B cell (primary cell): ENCODE measurements at places on chromosomes 6 and 20. TPM values are rescaled to one million over a fixed set of nuclear protein-coding genes. Genes with fewer than 3 reads are reported as not detected.

GRCh38 chr20:50152394-50153152 lies 950 bp downstream of the PEDS1 start:
- no peak for DNase-seq

- DNase-seq, result no peak
Observed at GRCh38 chr6:125754566-125754965, 5.1 kb downstream of the HEY2 start.

DNA sequence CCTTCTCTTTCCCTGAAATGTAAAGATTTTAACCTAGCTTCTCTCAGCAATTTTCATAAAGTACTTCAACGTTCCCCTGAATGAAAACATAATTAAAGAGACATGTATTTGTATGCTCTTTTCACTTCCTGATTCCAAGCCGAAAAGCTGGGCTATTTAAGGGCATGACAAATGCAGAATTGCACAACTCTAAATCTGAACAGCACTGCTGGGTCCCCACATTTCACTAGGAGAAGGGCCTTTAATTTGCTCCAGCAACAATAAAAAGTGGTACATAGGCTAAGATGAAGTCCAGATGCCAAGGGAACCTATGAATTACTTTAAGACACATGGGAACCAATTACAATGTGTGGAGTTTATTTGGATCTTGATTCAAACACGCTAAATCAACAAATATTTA lies 42.0 kb downstream of the IRAK1BP1 start:
- no peak for DNase-seq

DNA sequence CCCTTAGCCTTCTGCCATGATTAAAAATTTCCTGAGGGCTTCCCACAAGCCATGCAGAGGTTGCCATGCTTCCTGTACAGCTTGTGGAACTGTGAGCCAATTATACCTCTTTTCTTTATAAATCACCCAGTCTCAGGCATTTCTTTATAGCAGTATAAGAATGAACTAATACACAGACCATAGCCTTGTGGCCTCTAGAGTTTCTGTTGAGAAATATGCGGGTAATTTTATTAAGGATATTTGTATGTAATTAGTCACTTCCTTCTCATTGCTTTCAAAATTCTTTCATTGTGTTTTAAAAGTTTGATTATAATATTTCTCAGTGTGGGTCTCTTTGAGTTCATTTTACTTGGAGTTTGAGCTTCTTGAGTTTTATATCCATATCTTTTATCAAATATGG lies 484.9 kb downstream of the COL12A1 start:
- DNase-seq, result no peak

GRCh38 chr6:118890997-118891790 lies 2.8 kb upstream of the ASF1A start:
- peak; percentile 68 for DNase-seq

- no peak for DNase-seq
Observed at GRCh38 chr6:51926125-51926524, 161.3 kb downstream of the PKHD1 start.

DNA sequence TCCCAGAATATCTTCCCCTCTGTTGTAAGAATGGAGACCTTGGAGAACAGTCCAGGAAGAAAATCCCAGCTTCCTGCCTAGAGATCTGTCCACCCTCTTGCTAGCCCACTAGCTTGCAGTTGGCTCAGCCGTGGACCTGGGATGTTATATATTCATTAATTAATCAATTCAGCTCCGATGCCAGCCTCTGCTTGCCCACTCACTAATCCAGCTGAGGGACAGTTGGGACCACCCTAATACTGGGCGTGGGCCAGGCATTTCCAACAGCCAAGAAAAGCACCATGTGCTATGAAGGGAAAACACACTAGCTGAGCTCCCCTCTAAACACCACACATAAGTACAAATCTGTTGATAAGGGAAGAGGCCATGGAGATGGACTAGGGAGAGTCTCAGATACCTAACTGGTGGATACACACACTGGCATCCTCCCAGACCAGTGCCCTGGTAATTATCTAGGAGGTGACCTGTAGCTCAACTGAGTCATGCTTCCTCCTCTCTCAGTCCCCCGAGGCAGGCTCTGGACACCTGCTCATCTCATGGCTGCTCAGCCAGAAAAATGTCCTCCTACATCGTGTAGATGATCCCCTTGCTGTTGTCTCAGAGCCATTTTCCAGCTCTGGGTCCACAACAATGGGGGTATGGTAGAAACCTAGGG lies 78.9 kb downstream of the ANKRD60 start:
- DNase-seq, result no peak

DNA sequence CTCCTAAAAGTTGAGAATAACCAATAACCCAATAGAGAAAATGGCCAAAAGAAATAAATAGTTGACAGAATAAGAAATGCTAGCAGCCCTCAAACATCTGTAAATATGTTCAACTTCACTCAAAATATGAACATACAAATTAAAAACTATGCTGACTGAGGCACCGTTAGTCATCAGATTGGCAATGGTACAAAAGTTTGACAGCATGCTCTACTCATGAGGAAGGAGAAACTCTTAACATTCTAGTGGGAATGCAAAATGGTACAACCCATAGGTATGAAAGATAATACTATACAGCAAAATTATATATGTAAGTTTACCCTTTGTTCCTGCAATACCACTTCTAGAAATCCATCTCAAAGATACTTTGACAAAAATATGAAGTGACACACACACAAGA lies 1.6 kb upstream of the ZSCAN12 start:
- DNase-seq, result no peak

DNA sequence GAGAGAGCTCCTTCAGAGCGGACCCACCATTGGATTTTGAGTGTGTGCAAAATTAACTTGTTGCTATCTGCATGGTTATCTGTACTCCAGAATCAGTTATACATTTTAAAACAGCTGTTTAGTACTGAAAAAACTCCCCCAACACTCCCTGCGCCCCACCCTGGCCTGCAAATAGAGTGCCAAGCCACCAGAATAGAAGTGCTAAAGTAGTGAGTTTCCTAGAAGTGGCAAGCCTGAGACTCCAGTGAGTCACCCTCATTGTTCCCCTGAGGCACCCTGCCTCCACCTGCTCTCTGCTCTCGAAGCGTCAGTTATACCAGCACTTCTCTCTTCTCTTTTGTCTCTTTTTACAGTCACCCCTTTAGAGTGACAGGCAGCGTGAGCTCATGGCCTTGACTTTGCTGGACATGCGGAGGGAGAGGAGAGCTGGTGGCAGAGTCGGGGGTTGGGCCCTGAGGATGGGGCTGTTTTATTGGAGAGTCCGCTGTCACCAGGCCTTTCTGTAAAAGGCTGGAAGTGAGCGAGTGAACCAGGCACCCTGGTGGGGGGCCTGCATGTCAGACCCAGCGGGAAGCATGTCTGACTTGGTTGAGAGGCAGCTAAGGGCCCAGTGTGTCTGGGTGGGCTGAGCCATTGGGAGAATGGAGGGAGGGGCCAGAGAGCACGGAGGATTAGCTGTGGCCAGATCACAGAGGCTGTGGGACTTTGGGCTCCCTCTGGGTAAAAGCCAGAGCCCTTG lies 10.4 kb downstream of the IGF2R start:
- peak; percentile 64 for DNase-seq

DNA sequence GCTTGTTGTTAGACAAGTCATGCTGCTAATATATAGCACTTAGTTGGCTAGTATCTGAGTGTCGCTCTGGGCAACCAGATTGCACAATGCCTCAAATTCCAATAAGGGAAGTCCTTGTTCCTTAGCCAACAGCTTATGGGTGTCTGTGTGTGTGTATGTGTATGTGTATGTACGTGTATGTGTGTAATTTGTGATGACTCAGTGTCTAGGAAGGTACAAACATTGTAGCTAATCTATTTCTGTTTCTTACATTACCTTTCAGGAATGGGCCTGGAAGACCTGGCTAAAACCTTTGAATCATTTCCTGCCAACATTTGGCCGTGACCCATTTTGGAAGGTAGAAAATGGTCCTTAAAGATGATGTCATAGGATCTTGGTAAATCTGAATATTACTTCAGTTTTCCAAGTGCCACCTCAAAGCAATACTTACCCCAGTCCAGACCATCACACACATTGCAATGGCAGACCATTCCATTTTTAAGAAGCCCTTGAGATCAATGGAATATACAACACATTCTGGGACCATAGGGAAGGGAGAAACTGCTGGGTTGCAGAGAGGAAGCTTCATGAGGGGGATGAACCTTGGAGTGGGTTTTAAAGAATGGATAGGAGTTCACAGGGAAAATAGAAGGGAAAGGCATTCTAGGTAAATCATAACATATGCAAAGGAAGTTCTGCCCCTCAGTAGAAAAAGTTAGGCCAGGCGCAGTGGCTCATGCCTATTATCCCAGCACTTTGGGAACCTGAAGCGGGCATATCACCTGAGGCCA lies 25.1 kb downstream of the NEDD9 start:
- DNase-seq, result peak; percentile 12

DNA sequence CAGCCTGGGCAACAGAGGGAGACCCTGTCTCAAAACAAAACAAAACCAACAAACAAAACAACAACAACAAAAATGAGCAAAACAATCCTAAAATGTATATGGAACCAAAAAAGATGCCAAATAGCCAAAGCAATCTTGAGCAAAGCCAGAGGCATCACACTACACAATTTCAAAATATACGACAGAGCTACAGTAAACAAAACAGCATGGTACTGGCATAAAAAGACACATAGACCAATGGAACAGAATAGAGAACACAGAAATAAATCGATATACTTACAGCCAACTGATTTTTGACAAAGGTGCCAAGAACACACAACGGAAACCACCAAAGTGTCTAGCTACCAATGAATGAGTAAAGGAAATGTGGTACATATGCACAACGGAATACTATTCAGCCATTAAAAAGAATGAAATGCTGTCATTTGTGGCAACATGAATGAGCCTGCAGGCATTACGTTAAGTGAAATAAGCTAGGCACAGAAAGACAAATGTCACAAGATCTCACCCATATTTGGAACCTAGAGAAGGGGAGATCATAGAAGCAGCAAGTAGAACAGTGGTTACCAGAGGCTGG lies 16.4 kb downstream of the PXDC1 start:
- no peak for DNase-seq

DNA sequence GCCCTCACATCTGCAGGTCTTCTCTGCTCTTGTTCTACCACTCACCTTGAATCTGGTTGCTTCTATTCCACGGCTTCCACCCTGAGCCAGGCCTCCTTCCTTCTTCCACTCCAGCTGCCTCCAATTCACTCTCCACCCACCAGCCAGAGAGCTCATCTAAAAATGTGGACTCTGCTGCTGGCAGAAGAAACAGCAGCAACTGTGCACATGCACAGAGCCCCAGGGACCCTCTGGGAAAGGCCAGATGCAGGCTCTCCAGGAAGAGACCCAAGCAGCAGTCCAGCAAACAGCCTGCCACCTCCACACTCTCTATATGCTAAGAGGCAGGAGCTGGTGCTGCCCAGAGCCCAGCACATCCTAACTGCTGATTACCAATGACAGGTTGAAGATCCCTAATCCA lies 162.6 kb upstream of the TOP1 start:
- DNase-seq, result no peak

- DNase-seq, result no peak
Observed at GRCh38 chr6:46876126-46876525, 45.6 kb downstream of the ADGRF5 start.

DNA sequence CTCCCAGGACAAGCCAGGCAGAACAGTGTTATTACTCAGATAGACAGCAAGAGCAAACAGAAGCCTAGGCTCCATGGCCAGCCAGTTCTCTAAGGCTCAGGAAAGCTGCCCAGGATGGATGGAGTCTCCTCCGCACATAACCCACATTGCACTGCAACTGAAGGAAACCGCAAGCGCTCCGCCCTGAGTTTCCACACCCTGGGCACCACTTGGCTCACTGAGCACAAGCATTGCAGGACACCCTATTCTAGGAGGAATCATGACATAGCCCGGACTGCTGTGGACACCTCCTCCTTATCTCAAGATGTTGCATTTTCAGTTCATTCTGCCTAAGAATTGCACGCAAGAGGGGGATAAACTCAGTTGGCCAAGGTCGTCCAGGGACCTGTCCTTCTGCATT lies 42.9 kb downstream of the LINC00237 start:
- no peak for DNase-seq

- DNase-seq, result no peak
Observed at GRCh38 chr6:9057937-9058336, 622.6 kb upstream of the SLC35B3 start.

- DNase-seq, result no peak
Observed at GRCh38 chr6:123393331-123393730, 243.4 kb downstream of the TRDN start.

DNA sequence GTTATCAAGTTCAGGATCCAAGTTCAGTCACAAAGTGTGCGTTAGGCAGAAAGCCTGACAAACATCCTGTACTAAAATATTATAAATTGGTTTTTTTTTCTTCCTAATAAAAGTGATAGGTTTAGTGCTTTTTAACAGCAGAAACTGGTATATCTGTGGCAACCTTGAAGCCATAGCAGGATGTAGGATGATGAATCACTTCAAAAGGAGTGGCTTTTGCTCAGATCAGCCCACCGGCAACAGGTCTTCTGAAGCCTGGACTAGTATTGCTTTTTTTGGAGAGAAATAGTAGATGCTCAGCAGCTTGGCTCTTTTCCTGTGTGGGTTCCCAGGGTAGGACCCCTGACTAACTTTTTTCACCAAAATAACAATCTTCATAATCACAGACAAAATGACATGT lies 190.8 kb downstream of the EPM2A start:
- no peak for DNase-seq

OR2J3 gene
- polyA plus RNA-seq, result not detected in 2 replicates

POM121L2 gene
- not detected in 2 replicates for polyA plus RNA-seq

CLPSL2 gene
- not detected in 2 replicates for polyA plus RNA-seq

MAS1 gene
- not detected in 2 replicates for polyA plus RNA-seq

PNISR gene
- 84.5 and 144 TPM in 2 replicates for polyA plus RNA-seq

KCNG1 gene
- 56.1 and 57.7 TPM in 2 replicates for polyA plus RNA-seq

PLTP gene
- 2.0 and 4.0 TPM in 2 replicates for polyA plus RNA-seq

PTK6 gene
- polyA plus RNA-seq, result 2.3 and 2.8 TPM in 2 replicates

ZC2HC1B gene
- 0.36 and 0.51 TPM in 2 replicates for polyA plus RNA-seq

SLC16A10 gene
- 0.06 and 0.85 TPM in 2 replicates for polyA plus RNA-seq

ADGRF5 gene
- not detected in 2 replicates for polyA plus RNA-seq

OVOL2 gene
- polyA plus RNA-seq, result not detected in 2 replicates

ADGB gene
- not detected in 2 replicates for polyA plus RNA-seq

PSORS1C2 gene
- polyA plus RNA-seq, result not detected in 2 replicates
